Kasumi-1 (cell line): ENCODE measurements at places on chromosomes 11 and 22.

GRCh38 chr22:49934891-49935557 is 16.6 kb downstream of the CRELD2 start:
- peak; percentile 40 for DNase-seq

DNA sequence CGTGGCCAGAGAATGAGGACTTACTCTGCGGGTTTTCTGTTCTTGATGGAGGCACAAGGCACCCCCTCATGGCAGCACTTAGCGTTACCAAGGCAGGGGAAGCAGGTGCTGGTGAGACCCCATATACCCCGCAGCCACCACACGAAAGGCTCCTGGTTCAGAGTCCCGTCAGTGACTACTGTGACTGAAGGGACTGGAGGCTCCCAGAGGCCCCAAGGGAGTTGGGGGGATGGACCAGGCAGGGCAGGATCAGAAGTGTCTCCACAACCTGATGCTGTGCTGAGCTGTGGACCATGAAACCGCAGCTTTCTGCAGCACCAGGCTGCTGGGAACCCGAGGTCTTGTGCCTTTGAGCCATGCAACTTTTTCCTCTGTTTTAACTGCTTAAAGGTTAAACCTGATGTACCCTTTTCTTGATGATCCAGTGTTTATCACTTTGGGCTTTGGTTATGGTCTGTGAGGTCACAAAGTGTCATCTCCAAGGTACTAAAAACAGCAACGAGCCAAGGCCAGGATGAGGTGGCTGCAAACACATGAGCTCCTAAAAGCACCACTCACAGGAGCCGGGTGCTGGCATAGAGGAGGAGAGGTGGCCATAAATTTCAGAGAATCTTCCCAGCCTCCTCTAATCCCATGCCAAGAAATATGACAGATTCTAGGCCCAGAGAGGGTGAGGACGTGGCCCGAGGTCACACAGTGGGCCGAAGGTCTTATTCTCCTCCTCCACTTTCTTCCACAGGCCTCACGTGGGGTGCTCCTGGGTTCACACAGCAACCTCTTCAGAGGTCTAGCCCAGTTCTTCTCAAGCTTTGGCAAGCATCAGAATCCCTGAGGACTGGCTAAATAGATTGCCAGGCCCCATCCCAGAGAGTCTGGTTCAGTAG is 4.2 kb upstream of the LRRC32 start:
- DNase-seq: no peak

DNA sequence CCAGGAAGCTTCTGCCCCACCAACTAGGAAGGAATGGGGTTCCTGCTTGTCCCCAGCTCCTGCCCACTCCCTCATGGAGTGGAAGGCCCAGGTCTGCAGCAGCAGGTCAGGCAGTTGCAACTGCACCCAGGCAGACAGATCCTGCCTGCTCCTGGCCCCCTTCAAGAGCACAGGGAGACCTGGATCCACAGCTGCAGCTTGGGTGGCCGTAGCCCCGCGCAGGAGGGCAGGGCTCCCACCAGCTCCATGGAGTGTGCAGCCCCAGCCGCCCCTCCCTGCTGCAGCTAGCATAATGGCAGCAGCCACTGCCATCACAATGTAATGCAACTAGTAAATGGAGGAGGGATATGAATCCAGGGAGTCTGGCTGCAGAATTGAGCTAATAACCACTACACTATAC is 187.5 kb upstream of the PLET1 start:
- no peak for DNase-seq

DNA sequence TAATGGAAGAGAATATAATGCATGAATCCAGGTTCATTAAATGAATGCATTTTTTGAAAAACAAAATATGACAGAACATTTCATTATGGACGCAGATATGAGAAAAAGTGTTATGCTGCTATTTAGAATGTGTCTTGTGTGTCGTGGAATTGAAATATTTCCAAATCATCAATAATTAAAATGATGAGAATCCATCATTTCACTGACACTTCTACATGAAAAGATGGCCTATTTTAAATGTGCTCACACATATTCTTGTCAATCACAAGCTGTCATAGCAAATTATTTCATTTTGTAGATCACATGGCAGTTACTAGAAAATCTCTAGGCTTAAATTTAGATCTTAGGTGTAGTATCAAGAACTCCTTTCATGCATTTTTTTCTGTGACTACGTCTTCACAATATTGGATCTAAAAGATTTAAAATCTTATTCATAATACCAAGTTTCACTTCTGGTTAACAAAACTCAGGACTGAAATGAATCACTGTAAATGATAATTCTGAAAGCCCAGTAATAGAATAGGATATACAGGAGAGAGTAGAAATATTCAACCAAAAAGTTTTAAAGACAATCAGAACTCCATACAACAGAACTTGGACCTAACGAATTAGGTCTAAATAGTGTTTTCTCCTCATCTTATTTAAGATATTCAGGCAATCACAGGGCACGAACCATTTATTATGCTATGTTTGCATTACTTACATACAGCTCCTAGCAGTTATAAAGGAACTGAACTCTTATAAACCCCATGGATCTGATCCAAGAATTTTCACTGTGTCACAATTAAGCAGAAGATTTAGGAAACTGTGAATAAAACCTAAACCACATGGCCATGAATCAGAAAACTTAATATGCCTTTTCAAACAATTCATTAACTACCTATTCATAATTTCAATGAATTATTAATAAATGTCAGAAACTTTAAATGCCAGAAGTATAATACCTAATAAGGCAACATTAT is 67.7 kb downstream of the DCDC1 start:
- no peak for DNase-seq

DNA sequence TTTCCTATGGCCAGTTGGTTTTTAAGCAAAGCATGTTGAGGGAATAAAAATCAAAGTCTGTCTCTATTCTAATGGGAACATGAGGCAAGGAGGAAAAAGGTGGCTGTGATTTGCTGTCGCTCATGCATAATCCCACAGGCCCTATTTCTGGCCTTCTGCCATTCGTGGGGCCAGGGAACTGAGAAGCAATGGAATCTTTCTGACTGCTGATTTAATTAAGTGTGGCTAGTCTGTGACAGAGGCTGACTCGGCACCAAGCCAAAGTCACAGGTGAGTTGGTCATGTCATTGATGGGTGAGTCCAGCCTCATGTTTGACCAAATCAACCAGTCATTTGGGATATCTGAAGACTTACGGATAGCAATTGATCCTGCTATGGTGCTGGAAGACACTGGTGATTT is 429.3 kb upstream of the CADM1 start:
- no peak for DNase-seq

DNA sequence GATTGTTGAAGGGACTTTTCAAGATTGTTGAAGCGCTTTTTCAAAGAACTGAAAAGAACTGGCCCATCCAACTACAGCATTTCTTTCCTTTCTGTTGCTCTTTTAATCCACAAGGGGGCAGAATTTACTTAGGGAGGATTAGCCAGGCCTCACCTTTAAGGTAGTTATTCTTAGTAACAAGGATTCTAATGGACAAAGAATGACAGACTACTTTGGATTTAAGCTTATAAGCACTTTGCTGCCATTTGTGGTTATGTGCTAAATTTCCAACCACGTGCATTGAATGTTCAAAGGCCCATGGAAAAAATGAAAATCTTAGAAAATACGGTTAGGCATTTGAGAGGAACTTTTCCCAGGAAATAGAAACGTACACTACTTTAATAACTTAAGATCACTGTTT is 49.5 kb upstream of the HSPA8 start:
- peak; percentile 37 for DNase-seq

DNA sequence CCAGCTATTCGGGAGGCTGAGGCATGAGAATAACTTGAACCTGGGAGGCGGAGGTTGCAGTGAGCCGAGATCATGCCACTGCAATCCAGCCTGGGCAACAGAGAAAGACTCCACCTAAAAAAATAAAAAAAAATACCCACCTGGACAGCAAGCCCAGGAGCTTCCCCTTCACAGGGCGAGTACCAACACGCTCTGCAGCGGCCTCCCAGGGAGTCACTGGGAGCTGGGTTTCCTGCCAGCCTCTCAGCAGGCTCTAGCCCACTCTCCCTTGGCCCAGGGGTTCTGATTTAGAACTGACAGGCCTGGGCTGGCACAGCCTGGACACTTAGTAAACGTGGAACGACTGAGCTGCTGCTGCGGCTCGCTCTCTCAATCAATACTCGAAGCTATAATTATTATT is 2.0 kb upstream of the CABP7 start:
- no peak for DNase-seq

GRCh38 chr11:61162092-61162941 is 1.1 kb upstream of the VPS37C start:
- DNase-seq: peak; percentile 12
